Activated gamma-delta T cell treated with anti-CD3 and anti-CD28 coated beads, Interleukin-2, amount 50 U/mL, for 16 hours (primary cell): ENCODE measurements at places on chromosomes 6 and 20.

GRCh38 chr6:73832313-73832712 is 136.3 kb downstream of the CD109 start:
- DNase-seq: no peak

DNA sequence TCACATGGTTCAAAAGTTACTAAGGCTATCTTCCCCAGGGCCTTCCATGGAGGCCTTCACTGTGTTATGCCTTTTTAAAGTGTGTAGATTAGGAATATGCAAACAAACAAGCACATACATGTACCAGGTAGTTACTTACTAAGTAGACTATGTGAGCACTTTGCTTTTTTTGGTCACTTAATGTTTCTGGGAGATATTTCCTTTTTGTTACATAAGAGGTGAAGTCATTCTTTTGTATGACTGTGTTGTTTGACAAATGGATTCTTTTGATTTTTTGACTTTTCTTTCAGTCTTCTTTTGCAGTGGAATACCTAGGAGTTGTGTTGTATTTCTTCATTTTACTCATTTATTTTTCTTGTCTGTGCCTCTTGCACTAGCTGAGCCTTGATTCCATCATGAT is 39.6 kb upstream of the BCAS1 start:
- DNase-seq: no peak

DNA sequence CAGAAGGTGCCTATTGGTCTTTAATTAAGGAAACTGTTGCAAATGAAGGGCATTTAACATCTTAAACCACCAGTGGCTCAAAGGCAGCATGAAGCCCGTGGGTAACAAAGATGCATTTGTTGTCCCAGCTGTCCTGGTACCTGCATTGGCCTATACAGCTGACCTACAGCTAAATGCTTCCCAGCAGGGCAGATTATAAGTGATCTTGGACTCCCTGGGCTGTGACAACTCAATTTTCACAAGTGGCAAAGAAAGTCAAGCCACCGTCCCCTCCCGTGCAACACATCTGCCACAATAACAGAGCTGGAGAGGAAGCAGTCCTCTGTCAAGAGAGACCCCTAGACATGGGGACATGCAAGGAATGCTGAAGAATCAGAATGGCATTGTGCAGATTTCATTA is 31.5 kb upstream of the EDN3 start:
- no peak for DNase-seq

- DNase-seq: no peak
Observed at GRCh38 chr6:168197636-168198301, 118.8 kb upstream of the FRMD1 start.

GRCh38 chr6:81785377-81785776 is 32.9 kb upstream of the TENT5A start:
- DNase-seq: no peak

- no peak for DNase-seq
Observed at GRCh38 chr6:20985821-20986220, 451.6 kb downstream of the CDKAL1 start.

DNA sequence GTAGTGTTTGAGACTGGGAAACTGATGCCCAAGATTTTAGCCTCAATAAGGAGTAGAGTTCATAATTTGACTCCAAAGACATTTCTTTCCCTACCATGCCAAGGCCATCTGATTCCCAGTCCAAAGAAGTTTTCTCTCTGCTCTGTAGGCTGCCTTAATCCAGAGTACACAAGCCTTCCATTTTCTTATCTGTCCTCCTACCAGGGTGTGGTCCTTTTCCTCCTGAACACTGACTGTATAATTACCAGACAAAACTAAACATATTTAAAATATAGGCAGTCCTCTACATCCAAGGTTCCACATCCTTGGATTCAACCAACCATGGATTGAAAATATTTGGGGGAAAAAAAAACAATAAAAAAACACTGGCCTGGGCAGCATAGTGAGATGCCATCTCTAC is 108.4 kb downstream of the SLC16A10 start:
- DNase-seq: no peak

DNA sequence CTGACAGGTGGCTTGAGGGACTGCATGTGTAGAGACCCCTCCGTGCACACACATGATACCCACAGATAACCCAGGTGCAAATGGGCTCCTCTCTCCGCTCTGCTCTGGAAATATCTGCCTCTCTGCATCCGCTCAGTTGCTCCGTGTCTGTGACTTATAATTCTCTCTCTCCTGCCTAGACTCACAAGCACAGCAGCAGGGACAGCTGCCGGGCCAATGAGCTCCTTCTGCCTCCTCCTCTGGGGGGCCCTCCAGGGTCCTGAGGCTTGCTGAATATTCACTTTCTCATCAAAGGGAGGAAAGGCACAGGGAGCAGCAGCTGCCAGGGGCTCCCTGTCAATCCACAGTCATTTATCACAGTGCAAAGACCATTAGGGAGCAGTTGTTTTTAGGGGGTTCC is 24.1 kb downstream of the LRFN2 start:
- DNase-seq: no peak

DNA sequence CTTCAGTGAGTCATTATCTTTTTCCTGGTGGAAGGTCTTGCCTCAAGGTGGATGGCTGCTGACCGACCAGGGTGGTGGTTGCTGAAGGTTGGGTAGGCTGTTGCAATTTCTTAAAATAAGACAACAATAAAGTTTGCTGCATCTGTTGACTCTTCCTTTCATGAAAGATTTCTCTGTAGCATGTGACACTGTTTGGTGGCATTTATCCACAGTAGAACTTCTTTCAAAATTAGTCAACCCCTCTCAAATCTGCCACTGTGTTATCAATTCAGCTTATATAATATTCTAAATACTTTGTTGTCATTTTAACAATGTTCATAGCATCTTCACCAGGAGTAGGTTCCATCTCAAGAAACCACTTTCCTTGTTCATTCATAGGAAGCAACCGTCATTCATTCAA is 66.8 kb upstream of the ATXN1 start:
- DNase-seq: no peak

DNA sequence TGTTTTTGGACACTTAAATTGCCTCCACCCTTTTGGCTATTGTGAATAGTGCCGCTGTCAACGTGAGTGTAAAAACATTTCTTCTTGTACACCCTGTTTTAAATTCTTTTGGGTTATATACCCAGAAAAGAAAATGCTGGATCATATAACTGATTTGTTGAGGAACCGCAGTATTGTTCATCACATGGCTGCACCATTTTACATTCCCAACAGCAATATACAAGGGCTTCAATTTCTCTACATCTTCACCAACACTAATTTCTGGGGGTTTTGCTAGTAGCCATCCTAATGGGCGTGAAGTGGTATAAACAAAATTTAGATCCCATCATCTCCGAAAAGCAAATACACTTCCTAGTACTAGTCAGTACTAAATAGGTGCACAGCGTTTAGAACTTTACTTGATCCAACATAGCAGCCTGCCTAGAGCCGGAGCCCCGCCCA is 579 bp upstream of the BPHL start:
- DNase-seq: no peak

GRCh38 chr6:29553268-29554057 is 6.1 kb downstream of the UBD start:
- no peak for DNase-seq

GRCh38 chr6:143543435-143543834 is 31.9 kb upstream of the FUCA2 start:
- no peak for DNase-seq

- DNase-seq: peak; percentile 88
Observed at GRCh38 chr20:57398231-57398821, 7.1 kb downstream of the RBM38 start.

GRCh38 chr20:61857884-61858283 is 207.8 kb downstream of the TAF4 start:
- no peak for DNase-seq

DNA sequence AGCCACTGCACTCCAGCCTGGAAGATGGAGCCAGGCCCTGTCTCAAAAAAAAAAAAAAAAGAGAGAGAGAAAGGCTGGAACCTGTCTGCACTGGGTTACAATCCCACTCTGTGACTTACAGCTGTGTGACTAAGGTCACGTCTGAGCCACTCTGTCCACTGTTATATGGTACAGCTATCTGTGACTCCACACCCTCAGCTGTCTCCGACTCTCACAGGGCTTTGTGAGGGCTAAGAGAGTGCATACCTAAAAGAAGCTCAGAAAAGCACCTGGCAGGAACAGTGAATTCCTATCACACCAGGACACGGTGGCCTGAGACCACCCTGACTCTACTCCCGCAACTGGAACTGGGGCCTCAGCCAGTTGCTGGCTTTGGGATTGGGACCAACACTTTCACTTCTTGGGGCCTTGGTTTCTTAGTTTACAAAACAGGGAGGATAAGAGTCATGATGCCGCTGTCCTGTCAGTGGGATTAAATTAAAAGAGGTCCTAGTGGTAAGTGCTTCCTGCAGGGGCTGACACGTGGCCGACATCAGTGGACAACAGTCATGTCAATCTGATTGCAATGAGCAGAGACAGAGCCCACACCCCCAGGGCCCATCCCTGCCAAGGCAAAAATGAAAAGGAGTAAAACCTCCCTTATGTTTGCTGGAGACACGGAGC is 5.7 kb upstream of the CD93 start:
- no peak for DNase-seq

GRCh38 chr6:10595731-10596664 is 74.8 kb downstream of the GCNT2 start:
- no peak for DNase-seq

DNA sequence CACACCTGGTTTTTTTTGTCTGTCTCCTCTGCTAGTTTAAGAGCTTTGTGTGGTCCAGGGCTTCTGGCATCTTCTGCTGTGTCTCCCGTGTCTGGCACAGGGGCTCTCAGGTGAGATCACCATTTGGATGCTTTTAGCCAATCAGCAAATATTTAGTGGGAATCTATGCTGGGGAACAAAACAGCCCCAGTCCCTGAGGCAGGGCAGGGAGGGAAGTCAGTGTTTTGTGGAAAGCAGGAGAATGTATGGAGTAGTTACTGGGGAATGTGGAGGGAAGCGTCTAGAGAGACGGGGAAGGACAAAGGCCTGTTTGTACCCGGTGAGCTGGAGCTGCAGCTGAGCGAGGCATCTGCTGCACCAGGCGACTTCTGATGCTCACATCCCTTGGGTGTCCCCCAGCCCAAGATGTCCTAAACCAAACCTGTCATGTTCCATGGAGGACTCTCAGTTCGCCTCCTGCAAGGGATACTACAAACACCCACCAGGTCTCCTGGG is 49.3 kb upstream of the NNAT start:
- no peak for DNase-seq
